Sigmoid colon (tissue), 7 donors: ENCODE measurements at places on chromosomes 2 and 18.

GRCh38 chr18:46477425-46478011 lies 179.5 kb downstream of the LOXHD1 start:
- DNase-seq, result no peak

DNA sequence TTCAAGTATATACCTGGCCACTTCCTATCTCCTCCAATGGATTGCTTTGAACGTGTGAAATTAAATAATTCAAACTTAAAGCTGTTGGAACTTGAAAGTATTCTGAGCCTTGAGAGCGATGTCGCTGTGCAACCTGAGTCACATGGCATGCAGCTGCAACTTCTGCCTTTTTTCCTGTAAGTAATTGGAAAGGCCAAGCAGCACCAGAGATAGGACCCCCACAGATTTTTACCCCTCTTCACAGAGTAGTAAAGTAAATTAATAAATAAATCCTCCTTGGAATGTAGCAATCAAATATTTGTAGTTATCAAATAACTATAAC lies 3.2 kb upstream of the RNF149 start:
- no peak for DNase-seq

- no peak for DNase-seq
Measured at GRCh38 chr18:49525981-49526380, 35.9 kb upstream of the LIPG start.

DNA sequence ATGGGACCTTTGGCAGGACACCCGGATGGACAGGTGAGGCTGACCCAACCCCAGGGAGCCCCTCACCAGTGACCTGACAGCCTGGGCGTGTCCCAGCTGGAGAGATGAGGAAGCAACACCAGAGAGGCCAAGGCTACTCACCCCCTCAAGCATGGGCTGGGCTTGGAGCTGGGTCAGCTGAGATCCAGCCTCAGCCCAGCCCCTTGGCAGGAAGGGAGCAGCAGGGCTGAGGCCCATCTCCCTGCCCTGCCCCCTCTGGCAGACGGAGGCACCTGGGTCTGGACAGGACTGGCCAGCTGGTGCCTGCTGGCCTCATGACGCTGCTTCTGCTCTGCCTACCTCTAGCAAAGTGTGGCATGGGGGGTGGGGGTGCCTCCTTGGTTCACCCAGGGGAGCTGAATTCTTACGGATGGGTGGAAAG lies 37.8 kb downstream of the HS6ST1 start:
- peak; percentile 67 for DNase-seq

DNA sequence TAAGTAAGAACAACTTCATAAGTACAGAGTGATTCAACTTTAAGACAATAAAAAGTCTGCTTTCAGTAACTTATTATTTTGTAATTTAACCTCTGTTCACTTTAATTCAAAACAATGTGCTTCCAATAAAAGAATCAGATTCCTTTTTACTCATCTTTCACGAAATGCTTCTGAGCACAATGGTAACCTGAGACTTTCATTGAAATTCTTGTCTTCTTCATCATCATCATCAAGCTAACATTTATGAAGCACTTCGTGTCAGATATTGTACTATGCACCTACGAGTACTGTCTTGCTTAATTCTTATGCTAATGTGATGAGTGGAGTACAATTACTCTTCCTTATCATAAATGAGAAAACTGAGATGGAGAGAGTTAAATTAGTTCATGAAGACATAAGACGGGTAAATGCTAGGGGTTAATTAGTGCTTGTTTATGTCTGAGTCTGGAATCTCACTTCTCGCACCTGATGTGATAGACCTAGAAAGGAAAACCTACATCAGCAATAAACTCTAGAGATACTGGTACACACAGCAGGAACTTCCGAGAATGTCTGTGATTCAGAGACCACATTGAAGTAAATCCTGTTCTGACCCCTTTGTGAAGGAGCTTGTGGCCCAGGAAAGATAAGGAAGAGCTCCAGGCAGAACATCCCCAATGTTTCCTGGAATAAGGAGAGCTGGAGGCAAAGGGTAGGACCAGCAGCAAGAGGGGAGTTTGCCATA lies 227.6 kb upstream of the ETAA1 start:
- DNase-seq, result no peak

- DNase-seq, result no peak
Measured at GRCh38 chr2:10900216-10901109, 11.3 kb upstream of the KCNF1 start.

DNA sequence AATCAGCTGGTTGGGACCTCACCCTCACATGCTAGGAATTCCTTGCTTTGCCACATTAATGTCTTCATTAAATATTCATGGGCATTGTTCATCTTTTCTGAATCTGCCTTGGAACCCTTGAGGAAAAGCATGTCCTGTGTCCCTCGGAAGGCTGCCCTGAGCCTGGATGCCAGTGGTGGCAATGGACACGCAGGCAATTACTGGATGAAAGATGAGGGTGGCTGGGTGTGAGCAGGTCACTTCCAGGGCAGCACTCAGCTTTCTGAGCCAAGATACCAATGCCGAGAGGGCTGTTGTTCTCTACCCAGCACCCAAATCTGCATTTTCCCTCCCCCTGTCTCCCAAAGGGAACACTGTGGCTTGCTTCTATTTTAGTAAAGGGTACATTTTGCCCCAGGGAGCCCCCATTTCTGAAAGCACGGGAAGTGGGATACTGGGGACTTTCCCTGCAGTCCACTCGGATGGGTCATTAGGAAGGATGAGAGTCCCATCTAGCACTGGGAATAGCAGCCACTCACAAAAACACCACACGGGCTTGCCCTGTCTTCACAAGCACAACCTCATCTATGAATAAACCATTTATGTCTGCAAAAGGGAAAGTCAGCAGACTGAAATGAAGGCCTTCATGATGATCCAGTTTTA lies 234.8 kb downstream of the SOX11 start:
- no peak for DNase-seq

GRCh38 chr2:166238176-166238575 lies 110.4 kb upstream of the SCN1A start:
- no peak for DNase-seq

- no peak for DNase-seq
Measured at GRCh38 chr2:142220901-142221300, 90.1 kb upstream of the LRP1B start.

DNA sequence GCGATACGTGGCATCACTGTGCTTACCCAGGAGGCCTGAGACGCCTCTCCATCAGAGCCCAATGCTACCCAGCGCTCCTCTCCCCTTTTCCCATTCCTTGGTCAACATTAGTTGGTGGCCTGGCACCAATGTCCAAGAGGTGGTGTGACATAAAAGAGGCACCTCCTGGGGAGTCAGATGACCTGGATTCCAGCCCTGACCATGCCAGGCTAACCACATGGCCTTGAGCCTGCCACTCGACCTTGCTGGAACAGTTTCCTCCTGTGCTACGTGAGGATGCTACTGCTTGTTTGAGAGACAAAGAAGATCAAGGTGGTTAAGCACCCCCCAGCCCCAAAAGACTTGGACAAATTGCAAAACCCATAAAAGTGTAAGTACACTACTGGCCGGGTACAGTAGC lies 76.6 kb downstream of the INPP4A start:
- no peak for DNase-seq

GRCh38 chr2:12624905-12625598 lies 91.7 kb upstream of the TRIB2 start:
- no peak for DNase-seq

DNA sequence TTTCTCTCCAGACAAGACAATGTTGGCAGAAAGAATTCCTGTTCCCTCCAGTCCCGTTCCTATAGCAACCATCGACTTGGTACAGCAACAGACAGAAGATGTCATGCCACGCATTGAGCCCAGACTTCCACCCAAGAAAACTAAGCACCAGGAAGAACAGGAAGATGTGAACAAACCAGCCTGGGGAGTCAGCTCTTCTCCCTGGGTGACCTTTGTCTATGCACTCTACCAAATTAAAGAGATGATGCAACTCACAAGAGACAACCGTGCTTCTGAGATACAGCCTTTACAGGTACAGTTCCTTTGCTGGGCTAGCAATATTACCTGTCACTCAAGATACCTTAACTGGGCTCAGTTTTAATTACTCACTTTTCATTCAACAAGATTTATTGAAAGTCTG lies 37.1 kb downstream of the NEMP2 start:
- no peak for DNase-seq

DNA sequence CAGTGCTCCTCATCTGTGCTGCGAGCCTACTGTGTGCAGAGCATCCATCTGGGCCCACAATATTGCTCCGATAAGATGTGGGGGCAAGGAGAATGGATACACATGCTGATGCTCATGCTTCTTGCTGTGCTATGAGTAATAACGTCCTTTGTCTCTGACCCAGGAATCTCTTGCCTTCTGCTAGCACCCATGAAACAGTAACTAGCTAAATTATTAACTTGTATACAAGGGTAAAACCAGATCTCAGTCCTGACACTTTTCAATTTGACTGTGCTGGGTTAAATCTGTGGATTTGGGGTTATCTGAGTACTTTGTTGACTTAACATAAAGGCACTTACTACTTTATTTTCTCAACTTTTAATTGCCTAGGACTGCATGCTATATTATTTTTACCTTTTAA lies 357.6 kb downstream of the SLC4A3 start:
- DNase-seq, result no peak

DNA sequence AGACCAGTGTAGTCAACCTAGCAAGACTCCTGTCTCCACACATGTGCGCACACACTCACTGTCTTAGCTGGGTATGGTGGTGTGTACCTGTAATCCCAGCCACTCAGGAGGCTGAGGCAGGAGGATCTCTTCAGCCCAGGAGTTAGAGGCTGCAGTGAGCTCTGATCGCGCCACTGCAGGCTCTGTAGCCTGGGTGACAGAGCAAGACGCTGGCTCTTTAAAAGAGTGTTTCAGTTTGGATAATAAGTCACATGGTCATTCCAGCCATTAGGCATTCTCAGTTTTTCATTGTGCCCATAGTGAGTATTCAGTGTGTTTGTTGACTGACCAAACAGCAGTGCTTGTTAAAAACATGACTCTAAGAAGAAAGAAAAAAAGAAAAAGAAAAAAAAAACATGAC lies 31.0 kb downstream of the RAB10 start:
- DNase-seq, result no peak
